ENCODE measurements at places on chromosomes 11 and 22. TPM values are rescaled to one million over a fixed set of nuclear protein-coding genes. Genes with fewer than 3 reads are reported as not detected.
A peak's percentile ranks its signal among the peaks of the same experiment; 100 is the strongest.

GRCh38 chr11:1917523-1918435 lies 1.7 kb upstream of the TNNT3 start:
- H3K4me1 ChIP-seq: peaks cover 55% of the 10 kb centered on the region
- H3K27ac ChIP-seq: peak overlapping the region; percentile 96
- H3K4me3 ChIP-seq: peak overlapping the region; percentile 26
- H3K36me3 ChIP-seq: no peaks in the 10 kb centered on the region
- DNase-seq: no peak

GRCh38 chr11:111605681-111606080 lies 3.4 kb downstream of the SIK2 start:
- no peak for DNase-seq
- no peak overlapping the region for H3K27ac ChIP-seq
- H3K27me3 ChIP-seq: no peaks in the 10 kb centered on the region
- peaks cover 40% of the 10 kb centered on the region for H3K4me1 ChIP-seq

DNA sequence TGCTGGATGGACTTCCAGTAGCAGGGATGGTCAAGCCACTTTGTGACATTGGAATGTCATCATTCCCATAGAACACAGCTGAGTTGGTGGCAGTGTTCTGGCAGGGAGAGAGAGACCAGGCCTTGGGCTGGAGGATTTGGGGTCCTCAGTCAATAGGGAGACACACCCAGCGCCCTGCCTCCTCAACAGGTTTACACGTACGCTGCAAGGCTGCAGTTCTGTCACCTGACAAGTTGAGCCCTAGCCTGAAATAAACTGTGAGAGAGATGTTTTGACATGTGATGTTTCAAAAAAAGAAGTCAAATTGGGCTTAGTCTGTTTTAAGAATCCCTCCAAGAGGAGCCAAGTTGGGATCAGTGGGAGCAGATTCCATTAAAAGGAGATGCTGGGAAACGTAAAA lies 42.9 kb upstream of the CRYBB3 start:
- no peak overlapping the region for H3K4me3 ChIP-seq
- no peaks in the 10 kb centered on the region for H3K36me3 ChIP-seq
- H3K4me1 ChIP-seq: peaks cover 70% of the 10 kb centered on the region
- DNase-seq: peak; percentile 66
- H3K27ac ChIP-seq: peak overlapping the region; percentile 90

DNA sequence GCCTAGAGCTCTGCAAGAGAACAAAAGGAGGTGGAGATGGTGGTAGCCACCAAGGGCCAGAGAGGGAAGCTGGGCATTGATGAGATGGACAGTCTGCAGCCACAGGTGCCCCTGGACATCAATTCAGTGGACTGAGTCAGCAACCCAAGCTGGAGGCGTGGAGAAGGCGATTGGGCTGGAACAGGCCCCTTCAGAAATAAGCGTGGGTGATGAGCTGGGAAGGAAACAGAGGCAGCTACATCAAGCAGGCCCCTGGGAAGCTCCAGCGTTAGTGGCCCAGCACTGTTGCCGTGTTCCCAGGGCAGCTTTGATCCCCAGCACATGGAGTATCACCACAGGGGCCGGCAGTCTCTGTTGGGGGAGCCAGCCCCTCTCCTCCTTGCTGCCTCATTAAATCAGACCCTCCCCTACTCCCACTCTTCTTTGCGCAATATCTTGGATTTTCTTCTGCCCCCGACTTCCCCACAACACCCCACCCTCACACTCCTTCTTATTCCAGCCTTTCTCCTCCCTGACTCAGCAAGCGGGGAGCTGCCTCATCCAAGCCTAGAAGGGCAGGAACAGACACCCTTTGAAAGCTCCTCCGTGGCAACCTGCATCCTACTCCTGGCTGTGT lies 31.7 kb upstream of the OAF start:
- H3K27me3 ChIP-seq: no peaks in the 10 kb centered on the region
- no peak overlapping the region for H3K4me3 ChIP-seq
- H3K36me3 ChIP-seq: no peaks in the 10 kb centered on the region
- no peak for DNase-seq
- no peak overlapping the region for H3K27ac ChIP-seq

ST14 gene
- 0.20 TPM for total RNA-seq

ADSL gene
- 283 TPM for total RNA-seq
